AG04450 (cell line): ENCODE measurements at places on chromosomes 5 and 9. TPM values are rescaled to one million over a fixed set of nuclear protein-coding genes. Genes with fewer than 3 reads are reported as not detected.

DNA sequence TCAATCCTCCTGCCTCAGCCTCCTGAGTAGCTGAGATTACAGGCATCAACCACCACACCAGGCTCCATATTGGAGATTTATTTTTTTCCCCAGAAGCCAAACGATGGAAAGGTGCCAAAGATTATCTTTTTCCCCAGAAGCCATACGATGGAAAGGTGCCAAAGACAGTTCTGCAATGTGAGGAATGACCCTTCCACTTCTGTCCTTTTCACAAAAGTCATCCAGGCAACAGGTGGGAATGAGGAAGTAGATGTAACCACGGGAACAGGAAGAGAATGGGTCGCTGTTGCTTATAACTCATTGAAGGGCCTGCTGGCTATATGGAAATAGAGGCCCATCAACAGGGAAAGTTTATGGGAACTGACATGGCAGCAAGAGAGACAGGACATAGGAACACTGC lies 233.7 kb upstream of the MSX2 start:
- DNase-seq, result no peak

DNA sequence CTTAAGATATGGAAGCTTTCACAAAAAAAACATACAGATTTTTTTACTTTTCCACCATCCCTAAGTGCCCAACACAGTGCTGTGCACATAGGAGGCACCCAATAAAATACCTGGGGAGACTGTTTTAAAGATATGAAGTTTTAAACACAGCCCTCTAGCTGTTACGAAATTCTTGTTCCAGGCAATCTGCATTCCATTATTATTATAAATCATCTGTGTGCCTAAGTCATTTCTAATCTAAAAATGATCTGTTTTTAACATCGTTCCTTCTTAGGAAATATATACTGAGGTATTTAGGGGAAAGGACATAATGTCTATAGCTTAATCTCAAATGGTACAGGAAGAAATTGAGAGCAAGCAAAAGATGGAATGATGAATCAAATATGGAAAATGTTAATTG lies 32.7 kb upstream of the ISCA1 start:
- no peak for DNase-seq

DNA sequence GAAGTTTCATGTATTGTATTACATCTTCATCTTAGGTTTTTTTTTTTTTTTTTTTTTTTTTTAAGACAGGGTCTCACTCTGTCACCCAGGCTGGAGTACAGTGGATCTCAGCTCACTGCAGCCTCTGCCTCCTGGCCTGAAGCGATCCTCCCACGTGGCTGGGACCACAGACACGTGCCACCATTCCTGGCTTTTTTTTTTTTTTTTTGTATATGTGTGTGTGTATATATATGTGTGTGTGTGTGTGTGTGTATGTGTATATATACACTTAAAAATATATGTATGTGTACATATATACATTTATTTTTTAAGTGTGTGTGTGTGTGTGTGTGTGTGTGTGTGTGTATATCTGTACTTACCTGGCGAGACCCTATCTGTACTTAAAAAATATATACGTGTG lies 6.6 kb downstream of the DMXL1 start:
- DNase-seq, result no peak

DNA sequence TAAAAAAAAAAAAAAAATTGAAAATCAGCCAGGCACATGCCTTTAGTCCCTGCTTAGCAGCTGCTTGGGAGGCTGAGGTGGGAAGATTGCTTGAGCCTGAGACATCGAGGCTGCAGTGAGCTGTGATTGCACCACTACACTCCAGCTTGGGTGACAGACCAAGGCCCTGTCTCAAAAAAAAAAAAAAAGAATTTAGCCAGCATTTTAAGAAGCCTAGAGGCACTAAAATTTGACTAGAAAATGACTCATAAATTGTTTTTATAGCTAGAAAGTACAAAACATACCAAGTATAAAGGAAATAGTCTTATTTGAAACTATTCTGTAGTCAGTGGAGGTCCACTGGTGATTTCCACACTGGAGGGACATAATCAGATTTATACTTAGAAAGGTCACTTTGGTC lies 17.5 kb downstream of the LRRC70 start:
- DNase-seq, result no peak

DNA sequence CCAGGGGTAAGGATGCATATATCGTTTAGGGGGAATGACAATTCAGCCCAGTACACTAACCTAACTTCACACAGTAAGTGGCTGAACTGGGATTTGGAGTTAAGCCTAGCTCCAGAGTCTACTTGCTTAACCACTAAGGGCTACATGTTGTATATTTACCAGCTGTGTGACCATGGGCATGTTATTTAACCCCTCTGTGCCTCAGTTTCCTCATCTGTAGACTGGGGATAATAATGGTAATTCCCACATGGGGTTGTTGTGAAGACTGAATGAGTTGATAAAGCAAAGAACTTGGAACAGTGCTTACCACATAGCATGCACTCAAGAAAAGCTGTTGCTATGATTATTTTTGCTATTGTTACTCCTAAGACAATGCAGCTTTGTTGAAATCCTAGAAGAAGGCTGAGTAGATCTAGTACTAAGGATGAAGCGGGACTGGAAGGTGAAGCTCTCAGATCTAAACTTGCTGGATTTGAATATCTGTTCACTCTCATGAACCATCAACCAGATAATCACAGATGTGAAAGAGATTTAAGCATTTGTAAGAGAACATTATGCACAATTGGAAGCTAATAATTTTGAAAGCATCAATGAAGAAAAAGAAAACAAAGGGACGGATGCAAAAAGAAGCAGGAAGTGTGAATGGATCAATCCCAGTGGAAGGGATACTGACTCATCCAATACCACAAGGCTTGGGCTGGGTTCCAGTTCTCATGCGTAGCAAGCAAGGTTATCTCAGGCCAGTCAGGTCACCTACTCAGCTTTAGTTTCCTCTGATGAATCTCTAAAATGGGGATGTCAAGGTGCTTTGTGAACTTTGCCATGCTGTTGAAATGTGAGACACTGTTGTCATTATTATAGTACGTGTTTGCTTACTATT lies 78.5 kb upstream of the TBC1D2 start:
- DNase-seq, result peak; percentile 44

ARHGEF39 gene
- 1.1 and 1.2 TPM in 2 replicates for polyA plus RNA-seq
